Progenitor cell of endocrine pancreas (in vitro differentiated cells): ENCODE measurements at places on chromosomes 4 and X.

DNA sequence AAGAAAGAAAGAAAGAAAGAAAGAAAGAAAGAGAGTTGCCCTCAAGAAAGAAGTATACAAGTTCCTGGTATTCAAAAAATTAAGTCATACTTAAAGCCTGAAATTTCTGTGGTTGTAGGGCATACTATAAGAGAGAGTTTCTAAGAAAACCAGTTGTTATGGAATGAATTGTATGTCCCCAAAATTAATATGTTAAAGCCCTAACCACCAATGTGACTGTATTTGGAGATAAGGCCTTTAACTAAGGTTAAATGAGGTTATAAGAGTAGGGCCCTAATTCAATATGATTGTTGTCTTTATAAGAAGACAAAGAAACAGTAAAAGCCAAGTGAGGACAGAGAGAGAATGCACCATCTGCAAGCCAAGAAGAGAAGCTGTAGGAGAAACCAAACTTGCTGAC, 521.1 kb downstream of the CCSER1 start:
- DNase-seq, result no peak

DNA sequence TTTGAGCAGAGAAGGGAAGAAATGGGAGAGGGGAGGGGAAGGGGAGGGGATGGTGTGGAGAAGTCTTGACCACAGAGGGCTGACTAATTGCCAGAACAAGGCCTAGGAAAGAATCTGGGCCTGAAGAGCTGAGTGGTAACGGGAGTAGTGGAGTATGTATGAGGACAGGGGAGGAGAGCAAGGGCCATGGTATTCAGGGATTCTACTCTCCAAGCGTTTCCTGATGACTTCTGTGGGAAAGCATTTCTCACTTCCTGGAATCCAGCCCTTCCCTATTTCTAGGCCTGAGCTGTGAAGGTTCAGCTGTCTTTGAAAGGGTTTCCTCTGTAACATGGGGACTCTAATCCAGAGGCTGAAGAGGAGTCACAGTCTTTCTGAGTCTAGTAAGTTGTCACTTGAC, 19.7 kb upstream of the SOX3 start:
- DNase-seq, result no peak

DNA sequence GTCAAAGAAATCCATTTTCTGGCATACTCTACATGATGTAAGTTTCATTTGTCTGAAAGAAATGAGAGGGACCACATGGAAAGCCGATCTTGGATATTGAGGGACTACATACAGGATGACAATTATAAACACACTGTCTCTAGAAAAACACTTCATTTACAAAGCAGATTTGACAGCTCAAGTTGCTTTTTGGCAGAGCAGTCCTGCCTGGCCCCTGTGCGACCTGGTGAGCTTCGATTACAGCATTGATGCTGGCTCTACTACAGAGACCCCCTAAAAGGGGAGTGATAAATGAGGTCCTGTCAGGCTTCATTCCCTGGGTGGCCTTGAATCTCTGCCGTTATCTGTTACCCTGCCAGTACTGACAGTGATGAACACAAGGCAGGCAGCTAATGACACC, 215.2 kb upstream of the NOCT start:
- DNase-seq, result no peak

DNA sequence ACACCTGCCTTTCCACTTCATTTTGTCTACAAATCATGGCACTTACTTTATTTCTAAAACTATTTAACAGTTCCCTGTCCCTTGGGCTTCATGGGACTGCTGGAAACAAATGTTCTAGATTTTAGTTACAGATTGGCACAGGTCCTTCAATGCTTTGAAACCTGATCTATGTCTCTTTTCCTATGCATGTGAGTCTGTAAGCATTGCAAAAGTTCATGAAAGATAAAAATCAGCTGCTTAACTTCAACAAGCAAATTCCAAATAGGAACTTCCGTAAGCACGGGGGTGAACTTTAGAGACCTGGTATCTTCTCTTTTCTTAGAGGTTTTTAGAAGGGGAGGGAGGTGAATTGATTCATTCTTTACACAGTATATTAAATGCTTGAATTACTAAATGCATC, 9.5 kb downstream of the LGI2 start:
- no peak for DNase-seq

GRCh38 chrX:41276661-41277506, 57.1 kb upstream of the DDX3X start:
- no peak for DNase-seq

DNA sequence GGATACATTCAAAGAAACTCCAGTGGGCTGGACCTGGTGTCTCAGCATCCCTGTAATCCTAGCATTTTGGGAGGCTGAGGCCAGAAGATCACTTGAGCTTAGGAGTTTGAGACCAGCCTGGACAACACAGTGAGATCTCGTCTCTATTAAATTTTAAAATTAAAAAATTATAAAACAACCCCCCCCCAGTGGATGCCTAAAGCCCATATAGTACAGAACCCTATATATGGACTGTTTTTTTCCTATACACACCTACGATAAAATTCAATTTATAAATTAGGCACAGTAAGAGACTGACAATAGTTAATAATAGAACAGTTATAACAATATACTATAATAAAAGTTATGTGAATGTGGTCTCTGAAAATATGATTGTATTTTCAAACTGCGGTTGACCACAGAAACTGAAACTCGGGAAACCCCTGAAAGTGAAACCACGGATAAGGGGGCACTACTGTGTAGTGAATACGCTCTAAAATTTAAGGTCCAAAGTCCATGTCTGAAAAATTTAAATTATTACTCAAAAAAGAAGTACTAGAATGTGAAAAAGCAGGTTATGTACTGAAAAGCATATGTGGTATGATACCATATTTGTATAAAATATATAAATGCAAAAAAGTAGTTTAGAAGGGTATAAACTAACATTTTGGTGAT, 2.0 kb downstream of the SMIM14 start:
- DNase-seq, result no peak

GRCh38 chr4:41202356-41202755, 12.0 kb downstream of the APBB2 start:
- DNase-seq, result no peak
